Activated CD4-positive, alpha-beta memory T cell treated with anti-CD3 and anti-CD28 coated beads, Interleukin-2, amount 10 ng/mL, durations not matched to agents 7 days and 5 days (primary cell): ENCODE measurements at places on chromosomes 5 and 9. TPM values are rescaled to one million over a fixed set of nuclear protein-coding genes. Genes with fewer than 3 reads are reported as not detected.
A peak's percentile ranks its signal among the peaks of the same experiment; 100 is the strongest.

The B4GALT7 gene
- total RNA-seq: 22.1 TPM

The FUT7 gene
- total RNA-seq: 10.4 TPM

The STOM gene
- 101 TPM for total RNA-seq

DNA sequence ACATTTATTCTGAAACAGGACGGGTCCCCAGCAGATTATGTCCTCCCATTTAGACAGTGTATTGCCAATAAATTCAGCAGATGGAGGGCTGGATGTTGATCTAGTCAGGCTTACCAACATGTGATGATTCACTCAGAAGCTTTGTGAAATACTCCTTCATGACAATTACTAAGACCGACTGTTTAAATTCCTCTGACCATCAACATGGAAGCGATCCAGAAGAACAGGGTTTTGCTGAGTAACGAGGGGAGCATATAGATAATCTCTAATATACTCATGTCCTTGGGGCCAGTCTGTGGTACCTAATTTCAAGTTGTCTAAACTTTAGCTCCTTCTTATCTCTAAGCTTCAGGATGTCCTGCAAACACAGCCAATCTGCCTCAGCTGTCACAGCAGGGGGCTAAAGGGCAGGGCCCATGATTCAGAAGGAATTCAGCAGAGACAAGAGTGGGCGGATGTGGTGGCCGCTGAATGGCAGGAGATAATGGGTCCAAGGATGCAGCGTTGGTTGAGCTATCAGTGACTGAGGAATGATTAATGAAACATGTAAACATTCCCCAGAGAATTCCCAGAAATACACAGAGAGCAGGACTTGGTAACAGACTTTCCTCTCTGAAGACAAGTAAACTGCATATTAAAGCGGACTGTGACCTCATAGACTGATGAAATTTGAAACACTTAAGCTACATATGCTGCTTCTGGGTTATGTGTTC, 109.4 kb downstream of the ANKRD55 start:
- DNase-seq: no peak
- peaks cover 26% of the 10 kb centered on the region for H3K4me1 ChIP-seq
- H3K27me3 ChIP-seq: peaks cover 2% of the 10 kb centered on the region

The EQTN gene
- not detected for total RNA-seq

The ECM2 gene
- not detected for total RNA-seq

- peaks cover 12% of the 10 kb centered on the region for H3K27me3 ChIP-seq
- H3K36me3 ChIP-seq: no peaks in the 10 kb centered on the region
- H3K4me3 ChIP-seq: no peak overlapping the region
- no peak overlapping the region for H3K27ac ChIP-seq
- no peak for DNase-seq
Measured at GRCh38 chr5:77304388-77304787, 93.9 kb downstream of the PDE8B start.

The GPR21 gene
- 0.88 TPM for total RNA-seq

- H3K4me3 ChIP-seq: no peak overlapping the region
- no peaks in the 10 kb centered on the region for H3K27me3 ChIP-seq
- DNase-seq: no peak
- no peak overlapping the region for H3K27ac ChIP-seq
- no peaks in the 10 kb centered on the region for H3K4me1 ChIP-seq
- no peaks in the 10 kb centered on the region for H3K36me3 ChIP-seq
Measured at GRCh38 chr9:134365791-134366222, 39.6 kb downstream of the RXRA start.

GRCh38 chr9:104992659-104993058, 64.7 kb upstream of the ABCA1 start:
- H3K4me1 ChIP-seq: peaks cover 32% of the 10 kb centered on the region
- peaks cover 36% of the 10 kb centered on the region for H3K27me3 ChIP-seq
- no peaks in the 10 kb centered on the region for H3K36me3 ChIP-seq
- no peak overlapping the region for H3K4me3 ChIP-seq

DNA sequence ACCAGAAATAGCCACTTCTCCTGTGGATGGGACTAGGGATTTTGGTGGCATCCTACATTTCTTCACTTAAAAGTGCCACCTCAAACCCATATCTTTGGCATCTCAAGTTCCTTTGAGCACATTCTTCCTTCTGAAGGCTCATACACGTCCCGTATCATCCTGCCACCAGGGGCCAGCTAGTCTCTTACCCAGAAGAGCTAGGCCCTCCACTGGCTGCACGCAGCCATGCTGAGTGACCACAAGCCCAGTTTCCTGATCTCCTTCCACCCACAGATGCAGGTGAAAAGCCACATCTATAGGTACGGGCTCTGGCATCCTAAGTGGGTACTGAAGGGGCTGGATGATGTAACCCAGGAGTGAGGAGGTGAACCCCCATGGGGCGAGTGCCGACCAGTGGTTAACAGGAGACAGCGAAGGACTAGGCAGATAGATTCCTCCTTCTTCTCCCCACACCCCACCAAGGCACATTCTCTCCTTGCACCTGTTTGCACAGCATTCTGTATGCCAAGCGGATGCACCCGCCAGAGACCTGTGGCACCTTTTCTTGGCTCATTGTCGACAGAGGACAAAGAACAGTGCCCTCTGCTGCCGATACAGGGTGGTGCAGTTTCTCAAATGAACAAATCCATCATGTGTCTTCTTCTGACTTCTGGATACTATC, 14.4 kb upstream of the SCGB3A1 start:
- no peak overlapping the region for H3K4me3 ChIP-seq
- H3K27ac ChIP-seq: no peak overlapping the region
- H3K27me3 ChIP-seq: no peaks in the 10 kb centered on the region
- H3K36me3 ChIP-seq: no peaks in the 10 kb centered on the region

GRCh38 chr9:112505607-112506006, 19.0 kb downstream of the KIAA1958 start:
- no peaks in the 10 kb centered on the region for H3K36me3 ChIP-seq
- no peaks in the 10 kb centered on the region for H3K27me3 ChIP-seq
- H3K4me3 ChIP-seq: no peak overlapping the region
- no peaks in the 10 kb centered on the region for H3K4me1 ChIP-seq
- no peak for DNase-seq

The RASEF gene
- total RNA-seq: not detected

GRCh38 chr9:74496406-74496805, 729 bp upstream of the RORB start:
- H3K4me1 ChIP-seq: peaks cover 29% of the 10 kb centered on the region
- peaks cover 52% of the 10 kb centered on the region for H3K27me3 ChIP-seq
- peaks cover 5% of the 10 kb centered on the region for H3K36me3 ChIP-seq
- no peak for DNase-seq
- no peak overlapping the region for H3K27ac ChIP-seq

GRCh38 chr9:32385152-32385884, 875 bp downstream of the ACO1 start:
- DNase-seq: no peak
- peaks cover 31% of the 10 kb centered on the region for H3K27me3 ChIP-seq
- H3K4me3 ChIP-seq: peak overlapping the region; percentile 75

DNA sequence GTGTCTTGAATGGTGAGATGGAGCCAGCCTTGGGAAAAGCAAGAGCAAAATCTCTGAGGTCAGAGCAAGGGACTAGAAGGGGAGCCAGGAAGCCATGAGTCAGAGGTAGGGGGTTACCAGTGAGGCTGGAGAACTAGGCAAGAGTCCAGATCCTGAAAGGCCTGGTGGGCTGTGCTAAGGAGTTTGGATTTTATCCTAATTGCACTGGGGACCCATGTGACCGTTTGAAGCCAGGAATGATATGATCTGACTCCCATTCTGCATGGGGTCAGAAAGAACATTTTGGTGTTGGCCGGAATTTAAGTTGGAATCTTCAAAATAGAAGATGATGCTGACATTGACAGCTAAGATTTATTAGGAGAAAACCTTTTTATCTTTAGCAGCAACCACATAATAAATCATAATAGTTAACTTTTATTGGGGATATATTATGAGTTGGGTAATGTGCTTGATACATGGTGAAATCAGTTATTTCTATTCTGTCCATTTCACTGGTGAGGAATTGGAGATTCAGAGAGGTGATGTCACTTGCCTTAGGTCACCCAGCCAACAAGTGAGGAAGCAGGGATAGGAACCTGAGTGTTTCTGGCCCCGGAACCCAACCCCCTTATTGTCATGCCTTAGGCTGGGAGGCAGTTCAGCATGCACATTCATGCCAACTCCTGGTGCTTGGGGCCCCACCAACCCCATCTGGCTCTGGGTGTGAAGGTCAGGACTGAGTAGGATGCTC, 61.5 kb upstream of the RARS1 start:
- no peaks in the 10 kb centered on the region for H3K4me1 ChIP-seq
- no peaks in the 10 kb centered on the region for H3K36me3 ChIP-seq
- H3K27ac ChIP-seq: no peak overlapping the region
- no peak for DNase-seq

DNA sequence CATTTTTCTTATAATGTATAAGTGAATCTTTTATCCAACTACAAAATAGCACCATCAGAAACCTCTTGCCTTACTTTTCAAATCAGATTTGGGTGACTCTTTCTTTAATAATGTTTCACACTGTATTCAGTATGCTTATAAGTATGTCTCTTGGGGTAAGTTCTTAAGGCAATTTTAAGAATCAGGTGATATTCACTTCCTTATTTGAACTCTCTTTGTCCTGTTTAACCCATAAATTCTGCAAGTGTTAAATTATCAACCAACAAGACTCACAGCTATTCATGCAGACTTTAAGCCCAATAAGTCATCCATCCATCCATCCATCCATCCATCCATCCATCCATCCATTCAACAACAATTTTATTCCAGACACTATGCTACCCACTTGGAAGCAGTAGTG, 142.7 kb upstream of the FBXL17 start:
- no peaks in the 10 kb centered on the region for H3K36me3 ChIP-seq
- no peak overlapping the region for H3K27ac ChIP-seq
- no peaks in the 10 kb centered on the region for H3K4me1 ChIP-seq
- no peak for DNase-seq
- H3K4me3 ChIP-seq: no peak overlapping the region

DNA sequence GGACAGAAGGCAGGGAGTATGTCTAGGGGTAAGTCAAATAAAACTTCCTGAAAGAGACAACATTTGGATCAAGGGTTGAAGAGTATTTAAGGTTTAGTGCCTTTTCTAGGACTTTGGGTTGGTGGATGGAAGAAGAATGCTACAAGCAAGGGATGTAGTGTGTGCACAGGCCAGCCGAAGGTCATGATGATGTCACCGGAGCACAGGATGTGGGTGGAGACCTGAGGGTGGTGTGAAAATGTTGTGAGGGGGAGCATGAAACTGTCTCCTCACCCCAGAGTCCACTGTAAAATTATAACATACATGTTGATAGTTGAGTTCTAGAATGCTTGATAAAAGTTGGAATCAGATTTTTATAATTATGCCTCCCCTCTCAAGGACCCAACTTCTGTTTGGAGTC, 553.3 kb upstream of the SGCD start:
- H3K27me3 ChIP-seq: no peaks in the 10 kb centered on the region
- peak; percentile 18 for DNase-seq
- no peak overlapping the region for H3K27ac ChIP-seq
- H3K36me3 ChIP-seq: no peaks in the 10 kb centered on the region
- H3K4me3 ChIP-seq: no peak overlapping the region
- peaks cover 4% of the 10 kb centered on the region for H3K4me1 ChIP-seq

GRCh38 chr9:18063856-18064390, 410.0 kb upstream of the ADAMTSL1 start:
- no peaks in the 10 kb centered on the region for H3K27me3 ChIP-seq
- H3K27ac ChIP-seq: no peak overlapping the region

GRCh38 chr9:77866878-77867277, 164.7 kb downstream of the GNAQ start:
- H3K4me1 ChIP-seq: peaks cover 11% of the 10 kb centered on the region
- no peaks in the 10 kb centered on the region for H3K27me3 ChIP-seq
- no peak overlapping the region for H3K27ac ChIP-seq
- peaks cover 30% of the 10 kb centered on the region for H3K36me3 ChIP-seq
- no peak for DNase-seq

The PCDHA10 gene
- total RNA-seq: not detected

- DNase-seq: no peak
- H3K4me3 ChIP-seq: no peak overlapping the region
Measured at GRCh38 chr5:180212363-180213255, 3.6 kb upstream of the RASGEF1C start.

The PHYHD1 gene
- total RNA-seq: 1.4 TPM

The CCL28 gene
- total RNA-seq: 12.2 TPM

The C9orf50 gene
- not detected for total RNA-seq

The PTGDS gene
- 45.4 TPM for total RNA-seq

- no peak for DNase-seq
- no peak overlapping the region for H3K27ac ChIP-seq
- peaks cover 22% of the 10 kb centered on the region for H3K36me3 ChIP-seq
- peaks cover 3% of the 10 kb centered on the region for H3K4me1 ChIP-seq
- no peak overlapping the region for H3K4me3 ChIP-seq
Measured at GRCh38 chr9:77305622-77306400, 128.5 kb downstream of the VPS13A start.

The NRG2 gene
- total RNA-seq: not detected

- no peak overlapping the region for H3K27ac ChIP-seq
- H3K27me3 ChIP-seq: peaks cover 7% of the 10 kb centered on the region
- H3K4me1 ChIP-seq: no peaks in the 10 kb centered on the region
- no peaks in the 10 kb centered on the region for H3K36me3 ChIP-seq
Measured at GRCh38 chr5:135446206-135446605, 942 bp downstream of the DCANP1 start.

GRCh38 chr5:38846379-38847011, 683 bp downstream of the OSMR start:
- H3K4me1 ChIP-seq: peaks cover 14% of the 10 kb centered on the region
- no peak overlapping the region for H3K27ac ChIP-seq
- H3K4me3 ChIP-seq: peak overlapping the region; percentile 61
- peaks cover 55% of the 10 kb centered on the region for H3K27me3 ChIP-seq
- H3K36me3 ChIP-seq: peaks cover 3% of the 10 kb centered on the region
- no peak for DNase-seq

DNA sequence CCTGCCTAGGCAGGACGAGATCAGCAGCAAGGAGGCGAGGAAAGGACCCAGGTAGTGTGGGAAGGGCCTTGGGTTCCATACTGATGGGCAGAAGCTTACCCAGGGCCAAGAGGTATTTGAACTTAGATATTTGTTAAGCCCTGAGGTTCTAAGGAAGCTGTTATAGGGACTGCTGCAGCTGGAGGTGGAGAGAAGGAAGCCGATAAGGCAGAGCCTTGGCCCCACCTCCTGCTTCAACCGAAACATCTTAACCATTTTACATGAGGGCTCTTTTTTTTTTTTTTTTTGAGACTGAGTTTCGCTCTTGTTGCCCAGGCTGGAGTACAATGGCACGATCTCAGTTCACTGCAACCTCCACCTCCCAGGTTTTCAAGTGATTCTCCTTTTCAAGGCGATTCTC, 8.6 kb upstream of the AQP3 start:
- no peaks in the 10 kb centered on the region for H3K27me3 ChIP-seq
- peak overlapping the region; percentile 10 for H3K4me3 ChIP-seq
- peaks cover 1% of the 10 kb centered on the region for H3K36me3 ChIP-seq
- no peak for DNase-seq
